ENCODE measurements at places on chromosomes 7 and 10. TPM values are rescaled to one million over a fixed set of nuclear protein-coding genes. Genes with fewer than 3 reads are reported as not detected.

DNA sequence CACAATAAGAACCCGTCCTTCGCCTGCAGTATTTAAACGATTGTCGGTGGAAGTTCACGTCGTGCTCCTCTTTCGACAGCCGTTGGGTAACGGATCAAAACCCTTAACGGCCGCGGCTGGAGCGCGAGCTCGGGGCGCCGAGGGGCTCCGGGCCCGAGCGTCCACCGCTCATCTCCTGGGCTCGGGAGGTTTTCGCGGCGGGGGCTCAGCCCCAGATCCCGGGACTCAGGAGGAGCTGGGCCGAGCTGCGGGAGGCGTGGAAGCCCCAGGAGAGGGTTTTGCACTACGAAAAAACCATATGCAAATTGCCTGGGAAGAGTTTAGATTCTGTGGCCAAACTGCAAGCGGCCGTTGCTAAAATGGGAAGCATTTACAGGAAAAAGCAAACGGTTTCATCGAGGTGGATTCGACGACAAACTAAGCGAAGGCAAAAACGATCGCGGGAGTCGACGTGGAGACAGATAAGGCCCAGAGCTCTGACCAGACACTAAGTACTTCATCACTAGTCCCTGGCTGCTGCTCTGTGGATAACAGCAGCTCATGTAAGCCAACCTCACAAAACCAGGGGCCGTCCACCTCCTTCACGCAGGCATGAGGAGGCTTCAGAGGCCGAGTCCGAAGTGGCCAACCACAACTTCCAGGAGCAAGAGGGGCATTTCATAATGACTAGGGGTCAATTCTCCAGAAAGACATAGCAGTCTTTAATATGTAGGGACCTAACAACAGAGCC lies 129.7 kb downstream of the MARCHF5 start:
- DNase-seq, result no peak

GRCh38 chr10:59970396-59971368 lies 64.3 kb upstream of the CCDC6 start:
- no peak for DNase-seq

DNA sequence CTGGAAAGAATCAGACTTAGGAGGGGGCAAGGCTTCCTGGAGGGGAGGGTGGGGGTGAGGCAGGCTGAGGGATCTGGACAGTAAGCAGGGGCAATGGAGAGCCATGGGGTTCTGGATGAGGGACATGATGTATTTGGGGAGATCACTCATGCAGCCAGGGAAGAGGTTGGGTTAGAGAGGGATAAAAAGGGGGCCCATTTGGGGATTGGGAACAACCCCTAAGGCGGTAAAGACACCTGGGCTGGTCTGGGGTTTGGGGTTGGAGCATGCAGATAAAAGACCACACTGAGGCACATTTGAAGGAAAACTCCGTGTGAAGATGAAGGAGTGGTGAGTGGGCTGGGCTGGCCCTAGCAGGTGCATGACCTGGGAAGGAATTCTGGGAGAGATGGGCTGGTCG lies 30.8 kb downstream of the HIF1AN start:
- no peak for DNase-seq

- DNase-seq, result peak; percentile 52
Measured at GRCh38 chr10:52677086-52677485, 95.5 kb downstream of the MBL2 start.

DNA sequence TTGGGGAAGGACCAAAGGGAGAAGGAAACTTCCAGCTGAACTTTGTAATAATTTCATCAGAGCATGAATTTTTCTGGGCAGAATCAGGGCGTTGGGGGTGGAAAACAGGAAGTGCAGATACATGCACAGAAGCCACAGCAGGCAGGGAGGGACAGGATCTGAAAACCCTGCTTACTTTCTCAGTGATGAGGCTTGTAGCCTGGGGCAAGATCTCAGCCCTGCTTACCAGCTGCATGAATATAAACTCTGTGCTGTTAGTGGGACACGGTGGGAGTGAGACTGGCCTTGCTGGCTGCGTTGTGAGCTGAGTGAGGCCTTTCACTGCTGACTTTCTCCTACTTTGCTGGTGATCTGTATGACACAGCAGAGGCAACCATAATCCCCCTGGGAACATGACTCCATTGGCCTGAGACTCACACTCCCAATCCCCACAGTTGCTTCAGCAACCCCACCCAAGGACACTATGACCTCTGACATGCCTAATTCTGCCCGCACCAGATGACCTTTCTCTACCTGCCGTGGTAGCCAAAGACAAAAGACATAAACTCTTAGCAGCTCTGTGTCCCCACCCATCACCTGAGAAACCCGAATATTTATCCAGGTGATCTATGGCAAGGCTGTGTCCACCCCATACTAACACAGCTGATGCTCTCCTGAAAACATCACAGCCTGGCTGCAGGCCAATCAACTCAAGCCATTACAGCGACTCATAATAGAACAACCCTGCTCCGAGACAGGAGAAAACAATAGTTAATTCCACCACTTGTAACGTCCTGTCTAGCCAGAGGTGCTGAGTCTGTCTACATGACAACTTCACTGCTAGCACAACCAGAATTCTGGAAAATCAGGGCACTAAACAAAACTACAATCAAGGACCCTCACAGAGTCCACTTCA lies 190.7 kb upstream of the CHRM2 start:
- peak; percentile 51 for DNase-seq

GRCh38 chr7:102875700-102876295 lies 37.0 kb upstream of the LRRC17 start:
- peak; percentile 100 for DNase-seq

- no peak for DNase-seq
Measured at GRCh38 chr10:111822661-111823060, 360.9 kb downstream of the GPAM start.

- DNase-seq, result no peak
Measured at GRCh38 chr7:44080118-44080517, 2.2 kb downstream of the POLM start.

- no peak for DNase-seq
Measured at GRCh38 chr10:87750817-87751216, 67.2 kb downstream of the ATAD1 start.

GRCh38 chr7:70663680-70664079 lies 468.3 kb upstream of the GALNT17 start:
- no peak for DNase-seq

- no peak for DNase-seq
Measured at GRCh38 chr7:50775836-50776235, 6.9 kb downstream of the GRB10 start.

GRCh38 chr7:52635021-52635420 lies 400.4 kb upstream of the POM121L12 start:
- DNase-seq, result no peak

- DNase-seq, result no peak
Measured at GRCh38 chr10:110150981-110151380, 56.4 kb upstream of the MXI1 start.

DNA sequence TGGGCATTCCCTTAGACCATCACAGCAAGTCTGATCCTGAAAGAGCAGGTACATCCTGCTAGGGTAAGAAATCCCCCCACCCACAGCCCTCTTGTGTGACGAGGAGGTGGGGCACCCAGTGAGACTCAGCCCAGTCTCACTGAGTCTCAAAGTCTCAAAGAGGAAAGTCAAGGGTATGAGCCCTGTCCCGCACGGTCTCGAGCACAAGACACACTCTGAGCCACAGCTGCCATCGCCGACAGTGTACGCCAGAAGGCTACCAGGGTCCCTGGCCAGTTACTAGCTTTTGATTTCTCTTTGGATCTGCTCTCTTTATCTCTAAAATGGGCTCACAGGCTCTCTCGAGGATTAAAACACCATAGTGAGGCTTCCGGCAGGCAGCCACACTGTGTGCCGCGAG lies 190.2 kb downstream of the TNS3 start:
- no peak for DNase-seq

GRCh38 chr10:13633689-13634088 lies 46.9 kb downstream of the PRPF18 start:
- DNase-seq, result no peak

- no peak for DNase-seq
Measured at GRCh38 chr10:117685431-117685830, 142.9 kb downstream of the EMX2 start.

- DNase-seq, result no peak
Measured at GRCh38 chr7:155306673-155307470, 9.2 kb downstream of the INSIG1 start.

DNA sequence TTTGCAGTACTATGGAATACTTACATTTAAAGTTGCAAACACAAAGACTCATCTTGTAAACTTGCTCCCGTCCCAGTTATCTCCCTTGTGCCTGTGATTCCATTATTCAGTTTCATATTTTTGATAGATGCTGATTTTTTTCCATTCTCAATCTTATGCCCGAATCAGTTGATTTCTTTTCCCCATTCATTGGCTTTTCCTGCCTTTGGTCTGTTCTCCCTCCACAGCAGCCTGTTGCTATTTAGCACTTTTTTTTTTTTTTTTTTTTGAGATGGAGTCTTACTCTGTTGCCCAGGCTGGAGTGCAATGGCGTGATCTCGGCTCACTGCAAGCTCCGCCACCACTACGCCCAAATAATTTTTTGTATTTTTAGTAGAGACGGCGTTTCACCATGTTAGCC lies 78.0 kb downstream of the ABCC2 start:
- DNase-seq, result no peak

DNA sequence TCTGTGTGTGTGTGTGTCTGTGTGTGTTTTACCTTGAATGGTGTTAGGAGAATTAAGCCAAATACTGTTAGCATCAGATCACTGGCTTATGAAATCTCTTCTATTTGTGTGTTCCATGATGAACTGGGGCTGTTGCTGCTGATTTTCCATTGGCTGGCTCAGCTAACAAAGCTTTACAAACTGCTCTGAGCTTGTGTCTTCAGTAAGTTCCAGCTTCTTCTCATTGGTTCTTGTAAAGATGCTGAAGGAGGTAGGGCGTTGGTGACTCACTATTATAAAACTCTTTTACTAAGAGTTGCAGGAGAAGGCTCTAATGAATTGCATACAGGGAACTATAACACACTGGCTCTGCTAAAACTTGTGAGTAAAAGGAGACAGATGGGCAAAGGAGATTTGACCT lies 136.4 kb upstream of the PRKCQ start:
- peak; percentile 63 for DNase-seq

- no peak for DNase-seq
Measured at GRCh38 chr7:24476227-24476626, 97.0 kb upstream of the PALS2 start.

GRCh38 chr10:127889605-127890195 lies 3.0 kb downstream of the CLRN3 start:
- peak; percentile 18 for DNase-seq

DNA sequence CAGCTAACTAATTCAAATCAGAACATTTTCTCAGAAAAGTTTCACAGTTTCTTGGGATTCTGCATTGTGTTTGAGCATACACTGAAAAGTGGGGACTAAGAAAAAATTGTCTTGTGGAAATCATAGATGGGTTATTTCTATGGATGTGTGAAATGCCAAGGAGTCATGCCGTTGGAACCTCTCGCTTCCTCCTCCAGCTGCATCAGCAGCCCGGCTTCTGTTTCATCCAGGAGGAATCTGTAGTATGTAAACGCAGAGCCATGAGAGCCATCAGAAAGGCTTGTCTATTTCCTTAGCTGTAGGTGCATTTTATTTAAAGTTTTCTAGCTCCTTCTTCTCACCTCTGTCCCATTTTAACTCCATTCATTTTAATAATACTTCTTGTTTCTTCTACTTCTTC lies 1144.1 kb downstream of the GATA3 start:
- DNase-seq, result no peak

DNA sequence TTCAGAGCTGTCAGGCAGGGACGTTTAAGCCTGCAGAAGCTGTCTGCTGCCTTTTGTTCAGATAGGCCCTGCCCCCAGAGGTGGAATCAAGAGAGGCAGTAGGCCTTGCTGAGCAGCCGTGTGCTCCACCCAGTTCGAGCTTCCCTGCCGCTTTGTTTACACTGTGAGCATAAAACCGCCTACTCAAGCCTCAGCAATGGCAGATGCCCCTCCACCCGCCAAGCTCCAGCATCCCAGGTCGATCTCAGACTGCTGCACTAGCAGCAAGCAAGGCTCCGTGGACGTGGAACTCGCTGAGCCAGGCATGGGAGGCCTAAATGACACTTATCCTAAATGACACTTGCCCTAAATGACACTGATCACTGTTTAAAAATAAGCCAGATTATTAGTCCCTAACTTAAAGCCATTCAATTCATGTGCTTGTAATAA lies 6.8 kb upstream of the ASB15 start:
- no peak for DNase-seq

DNA sequence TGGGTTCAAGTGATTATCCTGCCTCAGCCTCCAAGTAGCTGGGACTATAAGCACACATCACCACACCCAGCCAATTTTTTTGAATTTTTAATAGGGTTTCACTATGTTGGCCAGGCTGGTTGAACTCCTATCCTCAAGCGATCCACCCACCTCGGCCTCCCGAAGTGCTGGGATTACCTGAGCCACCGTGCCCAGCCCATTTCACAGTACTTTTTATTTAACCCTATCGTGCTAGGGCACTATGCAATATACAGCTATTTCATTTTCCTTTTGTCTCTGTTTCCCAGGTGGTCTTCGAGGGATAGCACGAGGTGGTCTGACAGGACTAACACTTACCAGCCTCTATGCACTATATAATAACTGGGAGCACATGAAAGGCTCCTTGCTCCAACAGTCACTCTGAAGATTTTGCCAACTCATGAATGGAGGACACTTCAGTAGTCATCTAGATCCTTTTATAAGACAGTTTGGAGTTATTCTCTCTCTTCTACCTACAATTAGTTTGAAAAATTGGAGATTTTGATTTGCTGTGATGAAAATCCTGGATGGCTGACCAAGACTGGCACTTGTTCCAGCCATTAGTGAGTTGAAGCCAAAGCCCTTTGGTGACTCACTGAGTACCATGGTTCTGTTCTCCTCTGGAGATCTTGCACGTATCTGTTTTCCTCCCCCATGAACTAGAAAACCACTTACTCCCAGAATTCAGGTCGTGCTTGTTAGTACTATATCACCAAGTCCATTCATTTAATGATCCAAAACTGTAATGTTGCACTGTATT lies 27.3 kb downstream of the NCOA4 start:
- DNase-seq, result no peak

GRCh38 chr10:84263716-84264115 lies 18.9 kb downstream of the RGR start:
- no peak for DNase-seq

The SLC26A3 gene
- total RNA-seq, result not detected

The GRM3 gene
- total RNA-seq, result not detected

The FASTK gene
- 118 TPM for total RNA-seq

The IFIT1B gene
- total RNA-seq, result not detected

The GPER1 gene
- total RNA-seq, result 7.3 TPM

The FAM25C gene
- not detected for total RNA-seq

The ST8SIA6 gene
- total RNA-seq, result 1.00 TPM

The PAX4 gene
- not detected for total RNA-seq

The OPN4 gene
- total RNA-seq, result not detected

The HNRNPH3 gene
- 31.8 TPM for total RNA-seq

The TEX36 gene
- not detected for total RNA-seq

The PKD1L1 gene
- not detected for total RNA-seq

The STAG3 gene
- 9.0 TPM for total RNA-seq

The LIPM gene
- total RNA-seq, result not detected

The ASB10 gene
- not detected for total RNA-seq

The PCLO gene
- total RNA-seq, result 44.4 TPM

The ZNF33A gene
- total RNA-seq, result 18.4 TPM

The CASP2 gene
- total RNA-seq, result 34.4 TPM

The HOXA13 gene
- total RNA-seq, result 4.7 TPM

Data from A172 (cell line).